ENCODE measurements at places on chromosomes 4 and X. TPM values are rescaled to one million over a fixed set of nuclear protein-coding genes. Genes with fewer than 3 reads are reported as not detected.

SYN1 gene
- under 0.01 TPM for total RNA-seq

BBS7 gene
- 39.7 TPM for total RNA-seq

MID1 gene
- total RNA-seq, result 26.5 TPM

PWWP3B gene
- total RNA-seq, result 0.11 TPM

ITM2A gene
- total RNA-seq, result not detected

AMOT gene
- total RNA-seq, result 2.7 TPM
